ENCODE measurements at places on chromosomes 3 and 15.

DNA sequence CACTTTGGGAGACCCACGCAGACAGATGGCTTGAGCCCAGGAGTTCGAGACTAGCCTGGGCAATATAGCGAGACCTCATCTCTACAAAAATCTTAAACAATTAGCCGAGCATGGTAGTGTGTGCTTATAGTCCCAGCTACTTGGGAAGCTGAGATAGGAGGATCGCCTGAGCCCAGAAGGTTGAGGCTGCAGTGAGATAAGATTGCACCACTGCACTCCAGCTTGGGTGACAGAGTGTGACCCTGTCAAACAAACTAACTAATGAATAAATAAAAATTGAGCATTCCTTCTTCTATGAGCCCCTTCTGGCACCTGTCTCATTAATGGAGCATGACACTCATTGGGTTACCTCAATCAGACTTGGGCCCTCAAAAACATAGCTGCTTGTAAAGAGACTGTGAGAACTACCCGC is 7.5 kb downstream of the ZDHHC3 start:
- DNase-seq, result no peak

GRCh38 chr3:16494814-16495431 is 18.6 kb downstream of the RFTN1 start:
- DNase-seq, result no peak

- DNase-seq, result no peak
Observed at GRCh38 chr3:50433954-50434353, 69.5 kb downstream of the CACNA2D2 start.

GRCh38 chr3:50003824-50004223 is 63.9 kb downstream of the RBM6 start:
- DNase-seq, result no peak

DNA sequence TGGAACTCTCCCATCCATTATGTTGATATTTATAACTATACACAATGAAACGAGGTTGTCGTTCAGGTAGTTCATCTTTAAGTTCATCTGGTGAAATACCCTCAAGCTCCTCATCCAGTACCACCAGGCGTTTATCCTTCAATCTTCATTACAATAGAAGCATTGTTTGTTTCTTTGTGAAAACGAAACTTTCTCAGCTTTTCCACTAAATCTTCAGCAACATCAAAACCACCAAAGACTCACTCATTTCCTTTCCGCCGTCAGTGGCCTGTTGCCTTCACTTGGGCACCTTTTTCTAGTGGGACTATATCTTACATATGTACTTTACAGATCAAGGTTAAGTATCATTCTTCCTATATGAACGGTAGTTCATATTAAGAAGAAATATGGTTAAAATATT is 44.1 kb upstream of the TFG start:
- no peak for DNase-seq

- DNase-seq, result no peak
Observed at GRCh38 chr15:95994418-95994817, 336.1 kb upstream of the NR2F2 start.

DNA sequence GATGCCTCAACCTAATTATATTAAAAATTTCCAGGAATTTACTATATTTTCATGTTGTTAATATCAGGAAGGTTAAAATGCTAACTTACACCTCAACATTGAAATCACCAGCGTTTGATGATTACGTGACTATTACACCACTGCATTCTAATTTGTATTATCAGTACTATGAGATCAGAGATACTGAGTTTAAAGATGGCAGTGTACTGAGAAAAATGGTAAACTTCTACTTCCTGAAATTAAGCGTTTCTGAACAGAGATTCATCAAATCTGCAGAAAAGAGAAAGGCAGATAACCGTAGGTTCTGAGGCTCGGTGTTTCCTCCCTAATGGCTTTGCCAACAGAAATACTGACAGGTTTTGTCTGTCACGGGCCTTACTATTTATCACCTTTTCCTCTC is 69.9 kb downstream of the CRTC3 start:
- DNase-seq, result no peak
